ENCODE measurements at places on chromosomes 11 and 22. TPM values are rescaled to one million over a fixed set of nuclear protein-coding genes. Genes with fewer than 3 reads are reported as not detected.

TRIM49C gene
- not detected for total RNA-seq

SMC1B gene
- total RNA-seq = 0.21 TPM

SYT13 gene
- total RNA-seq = not detected

TEX12 gene
- total RNA-seq = 0.68 TPM

NLRP14 gene
- 0.57 TPM for total RNA-seq

ZNRF3 gene
- 9.6 TPM for total RNA-seq

MFRP gene
- not detected for total RNA-seq

SHISAL1 gene
- 4.0 TPM for total RNA-seq

PKNOX2 gene
- total RNA-seq = 7.3 TPM

KCNK4 gene
- total RNA-seq = not detected

MISFA gene
- 5.9 TPM for total RNA-seq
